ENCODE measurements at places on chromosomes 5 and 9.

DNA sequence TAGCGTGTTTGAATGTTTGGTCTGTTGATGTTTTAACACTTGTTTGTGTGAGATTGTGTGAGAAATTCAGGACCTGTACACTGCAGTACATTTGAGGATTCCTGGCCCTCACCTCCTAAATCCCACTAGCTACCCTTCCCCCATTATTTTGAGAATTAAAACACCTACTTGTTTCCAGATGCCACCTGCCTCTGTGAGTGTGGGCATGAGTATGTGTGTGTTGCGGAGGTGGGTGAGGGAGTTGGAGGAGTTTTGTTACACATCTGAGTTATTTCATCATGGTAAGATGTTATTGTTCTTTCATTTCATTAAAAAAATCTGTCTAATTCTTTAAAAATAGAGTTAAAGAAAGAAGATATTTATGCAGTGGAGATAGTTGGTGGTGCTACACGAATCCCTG lies 36.3 kb downstream of the HSPA4 start:
- no peak for DNase-seq

GRCh38 chr9:5510989-5511388 lies 658 bp downstream of the PDCD1LG2 start:
- DNase-seq: no peak

DNA sequence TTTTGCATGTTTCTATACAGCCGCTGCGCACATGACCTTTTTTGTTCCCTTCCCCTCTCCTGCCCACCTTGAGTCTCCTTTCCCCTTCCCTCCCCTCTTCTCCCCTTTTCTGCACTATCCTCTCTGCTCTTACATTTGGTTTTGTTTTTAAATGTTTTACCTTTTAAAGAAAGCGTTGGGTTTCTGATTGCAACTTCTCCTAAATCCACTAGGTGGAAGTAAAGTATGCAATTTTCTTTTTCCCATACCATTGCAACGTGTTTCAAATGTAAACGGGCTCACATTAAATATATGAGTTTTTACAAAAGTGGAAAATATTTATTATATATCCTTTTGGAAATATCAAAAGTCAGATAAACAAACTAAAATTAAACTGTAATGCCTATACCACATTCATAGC lies 500.9 kb downstream of the DIRAS2 start:
- DNase-seq: no peak

DNA sequence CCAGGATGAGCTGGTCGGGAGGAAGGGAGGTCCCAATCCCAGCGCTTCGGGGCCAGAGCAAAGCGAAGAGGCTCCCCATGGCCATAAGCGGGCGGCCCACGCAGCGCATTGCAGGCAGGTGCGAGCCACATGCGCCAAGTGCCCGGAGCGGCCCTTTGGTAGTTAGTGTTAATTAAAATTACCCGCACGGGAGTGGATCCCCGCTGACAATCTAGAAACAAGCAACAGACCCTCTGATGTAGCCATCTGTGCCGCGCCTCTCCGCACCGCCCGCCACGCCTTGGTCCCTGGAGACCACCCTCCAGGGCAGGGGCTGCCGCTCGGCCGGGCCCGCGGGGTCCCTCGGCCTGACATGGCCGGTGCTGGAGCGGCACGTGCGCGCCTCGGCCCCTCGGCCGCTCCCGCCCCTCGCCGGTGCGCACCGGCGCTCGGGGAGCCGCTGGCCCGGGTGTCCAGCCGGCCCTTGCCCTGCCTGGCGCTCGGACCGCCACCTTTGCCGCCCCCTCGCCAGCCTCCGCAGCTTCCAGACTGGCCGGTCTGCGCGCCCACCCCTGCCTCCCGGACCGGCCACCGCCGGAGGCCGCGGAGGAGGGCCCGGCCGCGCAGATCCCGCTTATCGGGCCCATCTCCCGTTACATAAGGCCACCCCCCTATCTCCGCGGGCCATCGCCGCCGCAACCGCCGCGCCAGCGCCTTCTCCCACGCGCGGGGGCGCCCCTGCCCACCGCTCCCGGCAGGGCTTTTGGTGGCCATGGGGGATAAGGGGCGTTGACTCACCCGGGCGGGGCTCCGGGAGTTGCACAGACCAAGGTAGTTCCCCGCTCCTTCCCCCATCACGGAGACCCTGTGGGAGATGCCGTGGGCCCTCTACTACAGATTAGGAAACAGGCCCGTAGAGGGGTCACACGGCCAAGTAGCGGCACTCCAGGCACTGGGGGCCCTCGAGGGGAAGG lies 1.9 kb upstream of the IL13 start:
- peak; percentile 54 for DNase-seq

GRCh38 chr5:84088996-84089395 lies 295.7 kb downstream of the EDIL3 start:
- DNase-seq: no peak

GRCh38 chr5:135891268-135891667 lies 4.4 kb downstream of the IL9 start:
- DNase-seq: no peak

DNA sequence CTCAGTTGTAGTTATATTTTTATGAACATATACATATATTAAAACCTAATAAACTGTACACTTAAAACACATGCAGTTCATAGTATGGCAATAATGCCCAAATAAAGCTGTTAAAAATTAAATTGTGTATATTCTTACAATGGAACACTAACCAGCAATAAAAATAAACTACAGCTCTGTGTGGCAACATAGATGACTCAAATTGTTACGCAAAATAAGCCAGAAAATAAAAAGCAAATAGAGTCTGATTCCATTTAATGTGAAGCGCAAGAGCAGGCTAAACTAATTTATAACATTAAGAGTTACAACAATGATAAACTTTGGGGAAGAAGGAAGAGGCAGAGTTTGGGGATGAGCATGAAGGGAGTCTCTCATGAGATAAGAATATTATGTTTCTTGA lies 597.3 kb downstream of the TLE1 start:
- no peak for DNase-seq

GRCh38 chr5:35313291-35313690 lies 83.0 kb upstream of the PRLR start:
- DNase-seq: no peak

DNA sequence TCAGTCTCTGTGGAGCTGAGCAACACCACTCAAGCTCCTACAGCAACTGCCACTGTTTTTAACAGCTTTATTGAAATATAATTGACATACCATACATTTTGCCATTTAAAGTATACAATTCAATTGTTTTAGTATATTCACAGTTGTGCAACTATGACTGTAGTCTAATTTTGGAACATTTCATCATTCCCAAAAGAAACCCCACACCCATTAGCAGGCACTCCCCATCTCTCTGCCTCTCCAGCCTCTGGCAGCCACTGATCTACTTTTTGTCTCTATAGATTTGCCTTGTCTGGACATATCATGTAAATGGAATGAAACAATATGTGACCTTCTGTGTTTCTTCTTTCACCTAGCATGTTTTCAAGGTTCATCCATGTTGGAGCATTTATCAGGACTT lies 43.5 kb downstream of the RUSC2 start:
- DNase-seq: no peak

DNA sequence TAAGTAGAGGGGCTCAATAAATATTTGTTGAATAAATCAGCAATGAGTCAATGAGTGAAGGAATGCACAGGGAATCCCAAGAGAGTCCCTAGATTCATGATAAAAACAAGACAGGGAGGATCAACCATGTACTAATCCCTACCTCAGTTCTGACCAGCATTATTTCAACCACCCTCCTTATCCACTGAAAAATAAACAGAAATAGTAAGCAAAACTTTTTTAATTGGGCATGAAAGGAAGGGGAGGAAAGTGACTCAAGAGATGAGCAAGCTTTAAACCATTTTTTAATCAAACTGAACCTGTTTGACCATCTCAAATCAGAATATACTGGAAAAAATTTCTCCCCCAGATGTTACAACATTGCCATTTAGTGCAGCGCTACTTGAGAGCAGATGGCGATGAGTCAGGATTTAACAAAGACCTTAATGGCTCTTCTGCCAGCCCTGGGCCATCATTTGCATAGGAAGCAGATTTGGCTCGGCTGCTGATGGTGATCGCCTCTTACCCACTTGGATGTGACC lies 194.8 kb upstream of the SLC30A5 start:
- no peak for DNase-seq

DNA sequence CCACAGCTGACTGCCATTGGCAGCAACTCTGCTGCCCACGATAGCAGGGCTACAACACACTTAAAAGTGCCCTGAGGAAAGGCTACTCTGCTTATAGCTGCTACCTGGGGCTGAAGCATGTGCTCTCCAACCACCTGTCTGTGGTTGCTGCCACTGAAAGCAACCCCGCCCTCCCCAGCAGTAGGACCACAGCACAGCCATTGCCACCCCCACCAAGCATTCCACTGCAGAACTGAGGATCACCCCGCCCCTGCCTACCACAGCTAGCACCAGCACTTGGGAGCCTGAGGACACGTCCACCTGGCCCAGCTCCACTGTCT lies 85.8 kb downstream of the LPAR1 start:
- DNase-seq: no peak

DNA sequence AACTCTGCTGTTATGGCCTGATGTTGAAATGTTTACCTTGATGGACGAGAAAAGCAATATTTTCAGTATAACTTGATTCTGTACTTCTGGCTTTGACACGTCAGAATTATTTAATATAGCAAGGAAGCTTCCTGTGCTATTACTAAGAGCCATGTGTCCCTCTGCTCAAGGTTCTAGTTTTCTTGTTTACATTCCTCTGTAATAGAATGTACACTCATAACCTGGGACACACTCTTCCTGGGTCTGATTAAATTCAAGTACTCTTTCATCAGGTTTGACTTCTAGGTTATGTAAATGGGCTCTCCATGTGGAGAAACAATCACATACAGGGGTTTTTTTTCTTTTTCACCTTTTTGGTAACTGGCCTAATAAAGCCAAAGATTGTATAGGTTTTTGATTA lies 33.1 kb downstream of the GTF3C4 start:
- no peak for DNase-seq

- DNase-seq: no peak
Observed at GRCh38 chr5:44868541-44868940, 59.8 kb downstream of the MRPS30 start.

DNA sequence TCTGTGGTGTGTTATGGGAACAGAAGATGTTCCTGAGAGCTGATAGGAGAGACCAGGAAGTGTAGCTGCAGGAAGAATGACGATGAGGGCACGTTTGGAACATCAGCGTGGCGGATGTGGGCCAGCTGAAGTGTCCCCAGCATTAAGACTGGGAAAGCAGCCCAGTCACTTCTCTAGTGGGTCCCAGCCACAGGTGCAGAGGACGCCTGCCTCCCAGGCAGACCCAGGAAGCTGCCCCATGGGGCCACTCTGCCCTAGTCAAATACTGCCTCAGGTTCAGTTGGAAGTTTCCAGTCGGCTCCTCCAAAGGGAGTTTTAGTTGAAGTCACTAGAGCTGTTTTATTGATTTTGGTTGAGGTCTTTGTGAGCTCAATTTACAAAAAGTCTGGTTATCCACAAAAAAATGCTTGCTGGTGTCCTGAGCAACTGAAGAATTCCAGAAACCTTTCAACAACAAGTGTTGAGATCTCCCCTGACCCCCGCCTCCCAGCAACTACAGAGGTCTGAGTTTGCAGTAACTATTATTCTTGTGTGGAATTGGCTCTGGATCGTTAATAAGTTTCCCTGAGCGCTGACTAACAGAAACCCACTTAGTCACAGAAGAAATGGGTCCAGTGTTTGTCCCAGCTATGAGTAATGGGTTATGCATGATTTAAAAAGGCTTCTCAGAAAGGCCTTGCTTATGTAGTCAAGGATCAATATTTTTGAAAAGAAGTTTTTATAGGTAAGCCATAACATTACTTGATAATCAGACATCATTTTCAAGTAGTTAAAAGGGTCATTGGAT lies 294.1 kb downstream of the FANCC start:
- no peak for DNase-seq

DNA sequence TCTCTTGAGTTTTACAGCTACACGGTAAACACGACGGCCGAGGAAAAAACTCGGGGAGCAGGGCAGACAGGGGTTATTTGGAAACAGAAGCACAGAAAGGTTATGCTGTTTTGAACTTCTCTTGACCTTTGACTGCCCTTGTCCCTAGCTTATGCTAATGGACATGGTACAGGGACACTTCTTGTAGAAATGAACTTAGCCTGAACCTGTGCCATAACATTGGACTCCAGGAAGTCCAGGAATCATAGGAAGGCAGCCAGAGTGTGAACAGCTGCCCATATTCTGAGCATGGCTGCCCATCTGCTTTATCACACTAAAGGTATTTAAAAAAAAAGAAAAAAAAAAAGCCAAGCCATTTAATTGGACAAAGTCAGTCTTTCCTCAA lies 46.1 kb downstream of the NR6A1 start:
- no peak for DNase-seq

DNA sequence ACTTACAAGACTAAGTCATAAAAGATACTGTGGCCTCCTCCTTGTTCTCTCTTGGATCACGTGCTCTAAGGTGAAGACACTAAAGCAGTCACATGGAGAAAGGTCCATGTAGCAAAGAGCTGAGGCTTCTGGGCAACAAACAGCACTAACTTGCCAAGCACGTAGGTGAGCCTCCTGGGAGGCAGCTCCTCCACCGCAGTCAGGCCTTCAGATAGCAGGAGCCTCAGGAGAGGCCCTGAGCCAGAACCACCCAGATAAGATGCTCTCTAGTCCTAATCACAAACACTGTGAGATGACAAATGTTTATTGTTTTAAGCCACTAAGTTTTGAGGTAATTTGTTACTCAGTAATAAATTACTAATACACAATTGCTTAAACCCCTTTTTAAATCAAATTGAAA lies 38.0 kb downstream of the WDR41 start:
- DNase-seq: no peak

GRCh38 chr5:163821142-163821541 lies 315.7 kb downstream of the MAT2B start:
- no peak for DNase-seq

- DNase-seq: no peak
Observed at GRCh38 chr5:130110328-130110727, 206.1 kb downstream of the CHSY3 start.

DNA sequence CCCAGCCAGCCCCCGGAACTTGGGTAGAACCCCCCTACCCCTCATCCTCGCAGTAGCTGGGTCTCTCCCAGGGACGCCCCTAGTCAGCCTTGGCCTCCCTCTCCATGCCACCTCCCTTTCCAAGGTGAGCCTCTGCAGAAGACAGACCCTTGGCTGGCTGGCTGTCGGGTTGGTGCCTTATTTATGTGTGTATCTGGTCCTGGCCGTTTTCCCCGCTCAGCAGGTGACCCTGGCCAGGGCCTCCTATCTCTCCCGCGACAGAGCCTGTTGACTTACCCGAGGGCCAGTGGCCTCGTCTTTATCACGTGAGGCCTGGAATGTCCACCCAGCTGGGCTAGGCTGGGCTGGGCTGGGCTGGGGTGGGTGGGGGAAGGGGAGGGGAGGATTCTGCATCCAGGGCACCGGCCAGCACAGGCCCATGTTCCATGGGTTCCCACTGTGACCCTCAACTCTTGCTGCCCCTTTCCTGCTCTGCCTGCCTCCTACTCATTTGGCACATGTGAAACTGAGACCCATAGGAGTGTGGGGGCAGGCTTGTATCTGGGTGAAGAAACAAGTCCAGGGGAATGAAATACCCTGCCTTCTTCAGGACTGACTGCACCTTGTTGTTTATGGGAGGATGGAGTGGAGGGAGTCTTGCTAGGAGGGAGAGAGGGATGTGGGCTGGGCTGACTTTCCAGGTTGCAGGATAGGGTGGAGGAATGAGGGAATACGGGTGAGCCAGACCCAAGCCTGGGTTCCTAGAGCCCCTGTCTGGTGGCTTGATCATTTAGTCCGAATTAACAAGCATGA lies 3.1 kb downstream of the CXXC5 start:
- DNase-seq: no peak

Measured in activated naive CD4-positive, alpha-beta T cell treated with Interleukin-2 at 50 U/mL for 16 hours (primary cell).